ENCODE measurements at places on chromosomes 6 and 20.

- DNase-seq = no peak
Measured at GRCh38 chr6:13590574-13591153, 16.3 kb downstream of the SIRT5 start.

GRCh38 chr6:131867744-131868143 lies 59.9 kb downstream of the ENPP1 start:
- DNase-seq = no peak

- DNase-seq = no peak
Measured at GRCh38 chr6:47379328-47379727, 69.6 kb upstream of the TNFRSF21 start.

DNA sequence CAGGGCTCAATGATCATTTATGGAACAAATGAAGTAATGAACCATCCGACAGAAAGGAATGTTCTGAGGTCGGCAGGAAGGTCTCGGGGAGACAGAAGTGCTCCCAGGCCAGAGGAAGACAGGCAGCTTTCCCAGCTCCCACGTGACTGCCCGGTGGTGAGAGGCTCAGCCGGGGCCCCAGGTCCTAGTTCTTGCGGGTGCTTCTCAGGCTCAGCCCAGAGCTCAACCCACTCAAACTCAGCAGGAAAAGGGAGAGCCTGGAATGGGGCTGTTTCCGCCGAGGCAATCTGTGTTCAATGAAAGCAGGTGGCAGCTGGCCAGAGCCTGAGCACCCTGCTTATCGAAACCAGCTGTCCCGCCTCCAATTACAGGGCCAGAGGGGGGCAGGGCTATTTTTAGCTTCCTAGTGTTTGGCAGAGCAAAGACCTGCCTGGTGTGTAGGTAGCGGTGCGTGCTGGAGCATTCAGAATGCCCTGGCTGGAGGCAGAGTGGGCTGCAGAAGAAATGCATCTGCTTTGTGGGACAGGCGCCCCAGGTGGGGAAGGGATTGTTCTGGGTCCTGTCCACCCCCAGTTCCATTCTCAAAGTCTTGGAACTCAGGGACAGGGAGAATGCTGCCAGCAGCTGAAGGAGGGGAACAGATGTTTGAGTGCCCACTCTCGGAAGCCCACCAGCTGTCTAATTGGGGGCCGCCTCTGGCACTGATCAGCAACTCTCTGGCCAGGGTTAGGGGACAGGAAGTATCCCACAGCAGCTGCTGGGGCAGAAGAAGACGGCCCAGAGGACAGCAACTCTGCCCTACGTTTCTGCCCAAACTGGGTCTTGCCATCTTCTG lies 145.1 kb downstream of the PREX1 start:
- DNase-seq = peak; percentile 96

GRCh38 chr20:49804364-49804763 lies 8.3 kb upstream of the SLC9A8 start:
- no peak for DNase-seq

DNA sequence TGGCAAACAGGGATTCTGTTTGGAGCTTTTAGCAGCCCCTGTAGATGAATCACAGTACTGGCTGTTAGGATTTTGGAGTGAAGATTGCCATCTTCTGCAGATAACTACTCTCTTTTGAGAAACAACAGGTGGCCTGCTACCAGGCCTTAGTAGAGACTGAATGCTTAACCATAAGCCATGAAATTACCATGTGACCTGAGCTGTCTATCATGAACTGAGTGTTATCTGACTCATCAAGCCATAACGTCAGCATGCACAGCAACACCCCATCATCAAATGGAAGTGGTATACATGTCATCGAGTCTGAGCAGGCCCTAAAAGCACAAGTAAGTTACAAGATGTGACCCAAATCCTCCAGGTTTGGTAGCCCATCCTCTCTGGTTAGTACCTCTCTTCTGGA lies 132.6 kb downstream of the GPR63 start:
- no peak for DNase-seq

DNA sequence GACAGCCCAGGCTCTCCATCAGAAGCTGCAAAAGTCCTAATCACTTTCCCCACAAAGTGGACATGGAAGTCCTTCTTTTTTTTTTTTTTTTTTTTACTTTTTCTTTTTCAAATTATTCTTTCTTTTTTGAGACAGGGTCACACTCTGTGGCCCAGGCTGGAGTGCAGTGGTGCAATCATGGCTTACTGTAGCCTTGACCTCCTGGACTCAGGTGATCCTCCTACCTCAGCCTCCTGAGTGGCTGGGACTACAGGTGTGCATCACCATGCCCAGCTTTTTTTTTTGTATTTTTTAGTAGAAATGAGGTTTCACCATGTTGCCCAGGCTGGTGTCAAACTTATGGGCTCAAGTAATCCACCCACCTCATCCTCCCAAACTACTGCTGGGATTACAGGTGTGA lies 29.0 kb upstream of the AKIRIN2 start:
- DNase-seq = no peak

GRCh38 chr20:12255461-12255970 lies 337.8 kb downstream of the BTBD3 start:
- DNase-seq = no peak

- no peak for DNase-seq
Measured at GRCh38 chr20:15320941-15321340, 983.5 kb upstream of the FLRT3 start.

DNA sequence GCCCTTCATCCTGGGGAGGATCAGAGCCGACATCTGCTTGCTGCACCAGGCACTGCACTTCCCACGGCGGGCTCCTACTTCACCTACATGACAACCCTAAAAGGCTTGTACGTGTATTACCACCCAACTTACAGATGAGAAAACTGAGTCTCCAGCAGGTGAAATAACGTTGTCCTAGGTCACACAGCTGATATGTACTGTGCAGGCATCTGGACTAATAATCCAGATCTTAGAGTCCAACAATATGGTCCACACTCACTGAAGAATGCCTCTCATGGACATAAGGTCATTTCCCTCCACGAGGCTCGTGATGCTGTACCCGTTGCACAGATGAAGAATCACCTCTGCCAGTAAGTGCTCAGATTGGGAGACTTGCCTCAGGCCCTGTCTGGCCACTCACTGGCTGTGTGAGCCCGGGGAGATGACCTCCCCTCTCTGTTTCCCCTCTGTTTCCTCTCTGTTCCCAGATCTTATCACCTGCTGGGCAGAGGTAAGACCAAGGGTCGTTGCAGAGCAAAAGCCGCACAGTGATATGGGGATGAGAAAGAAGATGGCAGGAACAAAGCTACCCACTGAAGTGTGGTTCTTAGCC lies 32.1 kb downstream of the TGM2 start:
- DNase-seq = no peak

DNA sequence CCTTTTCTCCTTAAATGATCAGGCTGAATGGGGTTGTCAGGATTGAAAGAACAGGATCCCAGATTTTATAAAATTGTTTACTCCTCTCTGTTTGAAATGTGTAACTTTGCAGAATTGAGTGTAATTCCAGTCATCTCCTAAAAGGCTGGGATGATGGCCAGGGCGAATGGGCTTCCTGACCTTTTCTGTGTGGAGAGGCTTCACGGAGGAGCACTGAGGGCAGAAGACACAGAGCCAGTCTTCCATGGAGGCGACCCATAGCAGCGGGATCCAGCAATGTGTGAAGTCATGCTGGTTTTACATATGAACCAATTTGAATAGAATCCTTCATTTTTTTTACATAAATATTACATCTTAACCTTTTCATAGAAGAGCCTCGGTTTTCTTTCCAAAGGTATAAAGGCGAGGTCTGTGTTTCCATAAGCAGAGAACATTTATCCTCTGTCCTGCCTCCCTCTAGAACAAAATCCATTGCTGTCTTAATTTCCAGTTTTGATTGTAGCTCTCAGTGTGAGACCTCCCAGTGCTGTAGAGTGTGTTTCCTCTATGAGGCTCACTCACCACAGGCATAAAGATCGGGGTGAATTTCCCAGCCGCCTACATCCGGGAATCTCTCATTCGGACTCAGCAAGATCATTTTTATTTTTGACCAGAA lies 369.7 kb upstream of the FLRT3 start:
- DNase-seq = no peak

DNA sequence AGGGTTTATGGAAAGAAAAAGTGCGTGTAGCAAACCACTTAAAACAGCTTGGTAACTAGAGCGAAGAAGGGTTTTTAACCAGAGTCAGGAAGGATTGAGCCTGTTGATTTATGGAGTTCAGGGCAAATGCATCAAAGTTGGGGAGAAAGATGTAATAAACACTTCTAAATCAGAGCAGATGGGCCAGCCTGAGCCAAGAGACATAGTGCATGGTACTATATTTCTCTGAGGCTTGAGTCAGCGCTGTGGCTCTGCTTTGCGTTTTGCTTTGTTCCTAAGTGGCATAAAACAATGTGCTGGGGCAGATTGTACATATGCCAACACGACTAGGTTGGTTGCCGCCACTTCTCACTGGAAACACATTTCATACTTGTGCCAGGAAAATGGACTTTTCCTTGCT lies 111.3 kb downstream of the BCKDHB start:
- DNase-seq = no peak

GRCh38 chr6:315921-316752 lies 23.9 kb downstream of the DUSP22 start:
- DNase-seq = no peak

DNA sequence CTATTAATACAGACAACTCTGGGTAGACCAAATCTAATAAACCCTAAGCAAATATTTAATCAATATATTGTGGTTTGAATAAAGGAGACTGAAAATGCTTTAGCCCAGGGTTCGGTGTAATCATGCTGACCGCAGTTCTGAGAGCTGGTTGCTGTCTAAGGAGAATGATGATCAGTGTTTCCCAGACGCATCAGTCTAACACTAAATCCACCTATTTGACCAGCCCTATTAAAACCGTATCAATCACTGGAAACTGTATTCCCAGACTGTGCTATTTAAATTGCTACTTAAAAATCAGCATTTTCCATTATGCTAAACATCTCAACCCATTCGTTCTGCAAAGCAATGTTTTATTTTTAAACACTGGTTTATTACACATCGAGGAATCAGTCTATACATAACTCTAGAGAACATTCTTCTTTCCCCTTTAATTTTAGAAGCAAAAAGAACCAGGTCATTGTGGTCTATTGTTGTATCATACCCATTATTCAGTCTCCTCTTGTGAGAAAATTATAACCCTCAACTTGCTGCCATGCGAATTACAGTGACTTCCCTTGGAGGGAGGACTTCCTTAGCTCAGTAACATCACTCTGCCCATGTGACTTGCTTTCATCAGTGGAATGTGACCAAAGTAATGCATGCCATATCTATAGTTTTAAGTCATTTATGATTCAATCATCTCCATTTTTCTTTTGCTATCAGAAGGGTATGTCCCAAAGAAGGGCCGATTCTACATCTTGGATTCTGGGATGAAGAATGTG lies 515.2 kb upstream of the JAG1 start:
- DNase-seq = no peak

DNA sequence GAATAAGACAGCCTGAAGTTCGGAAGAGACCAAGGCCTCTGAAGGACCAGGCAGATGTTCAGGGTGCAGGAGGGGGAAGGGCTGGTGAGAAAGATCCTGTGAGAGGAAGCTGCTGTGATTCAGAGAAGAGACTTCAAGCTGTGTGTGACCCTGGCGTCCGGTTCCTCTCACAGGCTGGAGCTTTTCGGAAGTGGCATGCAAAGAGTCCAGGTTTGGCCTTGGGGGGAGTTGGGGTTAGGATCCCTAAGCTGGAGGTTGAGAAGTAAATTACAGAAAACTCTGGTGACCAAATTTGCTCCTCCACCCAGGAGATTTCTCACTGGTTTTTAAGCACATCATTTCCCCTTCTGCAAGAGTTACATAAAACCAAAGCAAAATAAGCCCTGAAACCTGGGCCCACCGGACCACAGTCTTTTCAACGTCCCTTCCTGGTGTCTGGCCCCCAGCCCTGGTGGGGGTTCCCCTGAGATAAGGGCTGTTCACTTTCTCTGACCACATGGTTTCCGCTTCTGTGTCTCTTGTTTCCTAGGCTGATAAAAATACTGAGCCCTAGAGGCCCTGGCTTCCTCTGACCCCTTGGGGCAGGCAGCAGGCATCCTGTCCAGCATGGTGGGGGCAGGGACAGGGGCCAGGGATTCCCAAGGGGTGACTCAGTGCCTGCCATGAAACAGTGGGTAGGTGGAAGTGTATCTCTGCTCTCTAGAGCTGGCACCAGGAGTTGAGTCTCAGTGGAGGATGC lies 12.0 kb upstream of the LTA start:
- DNase-seq = no peak

DNA sequence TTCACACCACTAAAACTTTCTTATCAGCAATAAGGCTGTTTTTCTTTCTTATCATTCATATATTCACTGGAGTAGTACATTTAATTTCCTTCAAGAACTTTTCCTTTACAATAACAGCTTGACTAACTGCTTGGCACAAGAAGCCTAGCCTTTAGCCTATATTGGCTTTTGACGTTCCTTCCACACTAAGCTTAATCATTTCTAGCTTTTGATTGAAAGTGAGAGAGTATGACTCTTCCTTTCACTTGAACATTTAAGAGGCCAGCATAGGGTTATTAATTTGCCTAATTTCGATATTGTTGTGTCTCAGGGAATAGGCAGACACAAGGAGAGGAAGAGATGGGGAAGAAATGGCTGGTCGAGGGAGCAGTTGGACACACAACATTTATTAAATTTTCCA lies 23.6 kb downstream of the THEMIS start:
- DNase-seq = no peak

GRCh38 chr20:42392442-42392841 lies 774.3 kb upstream of the CHD6 start:
- DNase-seq = no peak

DNA sequence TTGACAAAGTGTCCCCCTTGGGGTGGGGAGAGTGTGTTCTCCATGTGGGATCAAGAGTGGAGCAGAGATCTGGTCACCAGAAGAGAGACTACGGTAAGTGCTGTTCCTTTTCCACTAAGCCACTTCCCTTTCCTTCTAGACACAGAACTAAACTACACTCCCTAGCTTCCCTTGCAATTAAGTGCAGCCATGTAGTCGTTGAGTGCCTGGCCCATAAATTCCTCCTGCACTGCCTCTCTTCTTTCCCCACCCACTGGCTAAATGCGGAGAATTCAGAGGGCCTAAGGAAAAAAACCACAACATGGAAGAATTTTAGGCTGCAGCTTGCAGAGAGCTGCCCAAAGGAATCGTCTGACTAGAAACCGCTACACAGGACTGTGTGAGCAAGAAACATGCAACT lies 1.5 kb downstream of the WDR27 start:
- DNase-seq = no peak

GRCh38 chr6:45115696-45116095 lies 212.4 kb upstream of the RUNX2 start:
- no peak for DNase-seq

DNA sequence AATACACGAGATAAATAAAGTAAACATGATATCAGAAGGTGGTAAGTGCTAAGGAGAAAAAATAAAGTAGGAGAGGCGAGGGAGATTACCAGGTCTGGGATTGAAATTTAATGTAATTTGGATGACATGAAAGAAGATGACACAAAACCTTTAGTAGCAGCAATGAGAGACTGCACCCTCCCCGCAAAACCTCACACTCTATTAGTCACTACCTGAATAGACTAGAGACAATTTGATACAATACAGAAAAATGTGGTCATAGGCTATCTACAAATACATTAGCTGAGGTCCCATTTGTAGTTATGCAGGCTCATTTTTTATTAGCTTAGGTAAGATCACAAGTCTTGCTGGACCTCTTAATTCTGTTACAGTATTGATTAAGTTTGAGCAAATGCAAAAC lies 125.5 kb downstream of the LRFN2 start:
- DNase-seq = no peak

Measured in DMS79 treated with DMSO at 0.1 percent for 48 hours (cell line).